ENCODE measurements at places on chromosomes 5 and 9.

DNA sequence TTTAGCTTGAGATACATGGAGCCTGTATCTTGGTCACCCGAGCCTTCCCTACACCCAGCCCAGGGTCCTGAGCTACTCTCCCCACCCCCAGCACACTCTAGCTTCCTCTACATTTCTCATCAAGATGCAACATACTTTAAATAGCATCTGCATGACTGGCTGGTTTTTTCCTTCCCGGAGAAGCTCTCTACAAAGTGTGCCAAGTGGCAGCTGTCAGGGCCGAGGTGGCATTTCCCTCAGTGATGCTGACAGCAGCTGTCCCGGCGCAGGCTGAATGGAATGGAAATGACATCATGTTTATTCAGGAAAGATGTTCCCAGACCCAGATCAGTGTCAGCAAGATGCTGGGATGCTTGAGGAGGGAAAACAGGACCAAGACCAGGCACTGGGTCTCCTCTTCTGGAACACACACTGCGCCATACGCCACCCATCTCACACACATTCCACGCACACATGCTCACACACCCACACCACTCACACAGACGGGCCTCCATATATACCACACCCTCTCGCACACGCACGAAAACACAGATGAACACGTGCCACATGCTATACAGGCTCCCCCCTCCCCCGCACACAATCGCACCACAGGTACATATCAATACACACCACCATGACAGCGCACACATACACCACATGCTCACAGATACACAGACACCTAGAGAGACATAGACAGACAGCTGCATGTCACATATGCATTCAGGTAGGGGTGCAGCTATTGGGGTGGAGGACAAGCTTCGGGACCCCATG is 67.8 kb downstream of the LHX2 start:
- DNase-seq = no peak

DNA sequence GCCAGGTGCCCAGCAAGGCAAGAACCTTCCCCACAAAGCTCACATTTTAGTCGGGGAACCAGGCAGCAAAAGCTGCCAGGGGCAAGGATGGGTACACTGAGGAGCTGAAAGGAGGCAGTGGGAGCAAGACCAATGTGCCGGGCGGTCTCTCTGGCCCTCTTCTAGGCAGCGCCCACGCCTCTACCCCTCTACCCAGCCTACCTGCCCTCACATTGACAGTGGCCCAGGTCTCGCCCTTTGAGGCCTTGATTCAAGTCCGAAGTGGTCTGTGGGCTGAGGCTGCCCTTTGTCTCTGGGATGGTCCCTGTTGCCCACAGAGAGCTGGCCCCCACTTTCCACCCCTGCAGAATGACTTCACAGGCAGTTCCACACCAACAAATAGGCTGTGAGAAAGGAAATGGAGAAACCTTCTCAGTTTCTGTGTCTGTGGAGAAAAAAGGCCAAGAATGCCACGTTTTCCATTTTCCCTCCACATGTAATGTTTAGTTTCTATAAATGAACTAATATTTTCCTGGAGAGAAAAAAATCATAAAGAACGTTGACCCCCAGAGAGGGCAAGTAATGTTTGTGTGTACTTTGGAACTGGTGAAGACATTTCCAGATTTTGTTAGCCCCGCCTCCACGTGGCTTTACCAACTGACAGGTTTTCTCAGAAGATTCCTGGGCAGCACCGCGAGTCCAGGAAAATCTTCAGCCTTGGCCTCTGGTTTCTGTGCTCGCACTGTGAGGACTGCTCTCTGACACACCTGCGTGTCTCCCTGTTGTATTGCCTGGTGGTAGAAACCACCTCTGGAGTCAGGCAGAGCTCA is 57.4 kb upstream of the ANGPTL2 start:
- no peak for DNase-seq

DNA sequence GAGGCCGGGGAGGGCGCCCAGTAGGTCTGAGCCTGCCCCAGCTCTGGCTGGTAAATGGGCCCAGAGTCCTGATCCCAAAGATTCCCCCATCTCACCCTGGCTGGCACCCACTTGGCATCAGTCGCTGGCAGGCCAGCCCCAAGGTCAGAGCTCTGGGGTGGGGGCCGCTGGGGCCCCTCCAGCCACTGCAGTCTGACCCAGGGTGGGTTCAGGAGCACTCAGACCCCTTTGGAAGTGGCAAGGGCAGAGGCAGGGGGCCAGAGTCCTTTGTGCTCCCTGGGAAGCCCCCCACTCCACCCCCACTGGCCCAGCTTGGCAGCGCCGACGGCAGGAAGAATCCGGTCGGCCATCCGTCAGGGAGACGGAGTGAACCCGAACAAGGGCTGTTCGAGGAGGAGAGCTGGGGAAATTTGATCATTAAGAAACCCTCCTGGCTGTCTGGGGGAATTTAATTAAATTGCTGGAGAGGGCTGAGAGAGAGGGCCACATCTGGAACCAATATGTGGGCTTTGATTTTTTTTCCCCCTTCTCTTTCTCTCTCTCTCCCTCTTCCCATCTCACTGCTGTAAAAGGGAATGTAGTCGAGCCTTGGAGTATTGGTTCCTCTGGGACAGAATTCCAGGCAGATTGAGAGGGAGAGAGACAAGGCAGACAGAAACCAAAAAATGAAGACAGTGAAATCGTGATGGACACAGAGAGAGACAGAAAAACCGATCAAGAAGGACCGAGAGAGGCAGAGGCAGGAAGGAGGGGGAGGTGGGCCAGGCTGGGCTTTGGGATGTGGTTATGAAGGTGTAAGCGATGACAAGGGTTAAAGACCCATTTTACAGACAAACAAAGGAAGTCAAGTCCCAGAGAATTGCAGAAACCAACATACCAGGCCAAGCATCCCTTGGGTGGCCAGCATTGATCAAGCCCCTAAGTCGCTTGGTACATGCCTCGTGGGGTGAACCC is 8.1 kb upstream of the ASB6 start:
- DNase-seq = no peak

- no peak for DNase-seq
Observed at GRCh38 chr9:81320909-81321482, 368.4 kb downstream of the TLE1 start.

GRCh38 chr9:36144309-36145232 is 8.0 kb downstream of the GLIPR2 start:
- DNase-seq = no peak

GRCh38 chr5:162474239-162474638 is 406.7 kb downstream of the GABRG2 start:
- DNase-seq = no peak

DNA sequence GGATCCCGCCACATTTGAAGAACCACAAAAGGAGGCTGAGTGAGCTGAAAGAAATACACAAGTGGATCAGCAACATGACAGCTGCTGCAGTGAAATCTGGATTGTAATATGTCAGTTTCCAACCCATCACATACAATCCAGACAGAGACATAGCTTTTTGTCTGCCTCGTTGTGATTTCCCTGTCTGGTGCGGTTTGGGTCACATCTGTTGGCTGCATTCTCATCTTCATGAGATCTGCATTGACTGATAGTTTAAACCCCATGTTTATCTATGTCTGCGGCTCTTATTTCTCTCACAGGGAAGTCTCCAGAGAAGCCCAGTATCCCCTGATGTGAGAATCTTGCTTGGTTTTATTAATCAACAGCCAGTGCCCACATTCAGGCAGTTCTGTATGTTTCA is 403.1 kb upstream of the ZNF608 start:
- no peak for DNase-seq

GRCh38 chr9:35847792-35848572 is 19.0 kb downstream of the TMEM8B start:
- DNase-seq = no peak

DNA sequence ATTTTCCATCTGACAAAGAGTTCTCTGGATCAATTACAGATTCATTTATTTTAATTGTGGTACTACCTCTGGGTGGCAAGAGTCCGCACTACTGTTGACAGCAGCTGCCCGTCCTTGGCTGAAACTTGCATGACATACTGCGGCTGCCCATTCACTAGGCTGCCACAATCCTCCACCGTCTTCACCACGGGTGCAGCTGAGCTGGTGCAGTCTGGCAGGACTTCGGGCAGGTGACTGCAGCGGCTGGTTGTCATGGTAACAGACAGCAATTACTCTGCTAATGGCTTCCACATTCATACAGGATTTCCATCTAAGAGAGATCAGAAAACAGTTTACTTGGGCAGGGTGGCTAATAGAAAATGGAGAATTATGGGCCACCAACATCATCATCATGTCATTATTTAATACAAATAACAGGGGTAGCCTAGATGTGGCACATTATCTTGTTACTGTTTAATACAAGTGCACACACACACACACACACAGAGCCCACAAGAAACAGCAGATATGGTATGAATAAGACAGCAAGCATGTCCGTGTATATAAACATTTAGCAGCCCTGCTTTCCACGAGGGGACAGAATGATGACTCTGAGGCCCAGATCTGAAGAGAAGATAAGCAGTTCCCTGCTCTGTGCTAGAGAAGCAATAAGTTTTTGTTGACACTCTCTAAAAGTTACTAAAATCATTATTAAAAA is 112.3 kb downstream of the MARCHF3 start:
- no peak for DNase-seq

DNA sequence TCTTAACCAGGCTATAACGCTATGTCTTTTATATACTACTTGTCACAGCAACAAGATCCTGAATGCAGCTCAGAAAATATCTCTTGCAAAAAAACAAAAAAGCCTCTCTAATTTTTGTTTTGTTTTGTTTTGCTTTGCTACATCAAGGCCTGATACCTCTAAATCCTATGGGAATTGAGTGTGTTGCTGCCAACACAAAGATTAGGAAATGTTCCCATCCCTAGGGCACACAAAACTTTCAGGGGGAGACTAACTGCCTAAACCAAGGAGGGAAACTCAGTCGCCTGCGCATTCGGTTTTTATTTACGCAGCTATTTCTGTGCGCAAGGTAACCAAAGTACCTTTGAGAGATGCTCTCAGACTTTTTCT is 1.7 kb downstream of the SSBP2 start:
- no peak for DNase-seq

DNA sequence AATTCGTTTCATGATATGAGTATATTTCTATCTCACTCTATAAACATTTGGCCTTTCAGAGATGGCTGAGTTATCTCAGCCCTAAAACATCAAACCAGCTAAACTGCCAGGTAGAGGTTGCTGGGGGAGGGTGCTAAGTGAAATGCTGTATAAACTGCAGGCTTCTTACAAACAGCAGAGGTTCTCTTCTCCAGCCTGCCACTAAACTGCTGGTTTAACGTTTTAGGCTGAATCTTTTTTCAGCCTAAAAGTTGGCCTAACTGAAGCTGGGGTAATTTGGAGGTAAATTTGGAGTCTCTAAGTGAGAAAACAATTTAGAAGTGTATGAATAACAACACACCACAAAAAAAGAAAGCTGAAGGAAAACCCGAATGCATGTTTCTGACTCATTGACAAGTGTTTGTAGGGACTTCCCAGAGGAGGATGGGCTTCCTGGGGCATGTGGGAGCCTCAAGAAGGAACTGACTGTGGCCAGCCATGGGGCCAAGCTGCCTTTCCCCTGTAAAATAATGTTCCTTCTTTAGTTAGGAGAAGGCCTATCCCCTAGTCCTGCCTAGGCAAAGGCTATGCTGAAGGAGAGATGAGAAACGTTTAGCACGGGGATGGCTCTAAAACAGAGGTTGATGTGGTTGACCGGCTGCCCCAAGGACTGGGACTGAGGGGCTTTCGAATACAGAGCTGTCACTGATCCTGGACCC is 44.3 kb downstream of the SLC28A3 start:
- DNase-seq = no peak

DNA sequence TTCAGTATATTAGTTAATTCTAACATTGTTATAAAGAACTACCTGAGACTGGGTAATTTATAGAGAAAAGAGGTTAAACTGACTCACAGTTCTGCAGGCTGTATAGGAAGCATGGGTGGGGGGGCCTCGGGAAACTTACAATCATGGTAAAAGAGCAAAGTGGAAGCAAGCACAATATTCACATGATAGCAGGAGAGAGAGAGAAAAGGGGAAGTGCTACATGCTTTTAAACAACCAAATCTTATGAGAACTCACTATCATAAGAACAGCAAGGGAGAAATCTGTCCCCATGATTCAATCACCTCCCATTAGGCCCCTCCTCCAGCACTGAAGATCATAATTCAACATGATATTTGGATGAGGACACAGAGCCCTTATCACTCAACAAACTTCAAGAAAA is 324.9 kb downstream of the ZNF608 start:
- DNase-seq = no peak

GRCh38 chr9:126150411-126151030 is 176.1 kb upstream of the MVB12B start:
- no peak for DNase-seq

GRCh38 chr5:142152384-142152732 is 43.8 kb downstream of the NDFIP1 start:
- no peak for DNase-seq

GRCh38 chr5:96741891-96742309 is 65.8 kb downstream of the ERAP1 start:
- DNase-seq = no peak

DNA sequence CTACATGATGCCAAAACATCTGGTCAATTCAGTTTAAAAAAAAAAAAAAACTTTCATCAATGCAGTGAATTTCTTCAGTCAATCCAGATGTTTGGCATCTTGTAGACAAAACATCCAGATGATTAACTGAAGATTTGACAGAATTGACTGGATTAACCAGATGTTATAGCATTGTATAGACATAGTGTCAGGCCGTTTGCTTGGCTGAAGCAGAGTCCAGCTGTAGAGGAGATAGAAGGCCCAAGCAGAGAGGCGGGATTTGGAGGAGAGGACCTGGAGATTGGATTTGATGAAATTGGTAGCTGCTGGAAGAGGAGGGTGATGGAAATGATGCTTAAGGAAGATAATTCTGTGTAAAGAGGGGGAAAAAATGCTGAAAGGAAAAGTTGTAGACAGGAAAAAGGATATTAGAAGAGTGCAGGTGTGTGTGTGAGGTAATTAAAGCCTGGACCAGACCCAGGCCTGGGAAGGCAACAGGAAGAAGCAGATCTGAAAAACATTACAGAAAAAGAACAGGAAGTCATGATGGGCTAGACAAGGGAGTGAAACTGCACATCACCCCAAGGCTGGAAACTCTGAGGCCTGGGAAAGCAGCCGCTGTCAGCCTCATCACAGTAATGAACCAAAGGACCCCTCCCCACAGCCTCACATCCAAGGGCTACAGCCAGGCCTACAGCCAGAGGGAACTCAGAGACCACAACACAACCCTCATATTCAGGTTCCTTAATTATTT is 258.3 kb downstream of the CWC27 start:
- no peak for DNase-seq

DNA sequence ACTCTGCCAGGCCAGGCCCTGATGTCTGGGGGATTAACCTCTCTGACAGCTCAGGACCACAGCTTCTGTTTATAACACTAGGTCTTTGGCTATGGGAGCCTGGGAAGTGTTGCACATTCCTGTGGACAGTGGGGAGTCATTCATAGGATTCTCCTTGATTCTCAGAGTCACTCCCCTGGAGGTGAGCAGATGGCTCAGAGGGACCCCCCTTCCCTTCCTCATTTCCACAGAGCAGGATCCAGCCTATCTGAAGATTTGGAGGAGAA is 60.2 kb downstream of the NRG2 start:
- DNase-seq = no peak
